Posterior cingulate gyrus (tissue), 11 donors: ENCODE measurements at places on chromosomes 2 and 18.

DNA sequence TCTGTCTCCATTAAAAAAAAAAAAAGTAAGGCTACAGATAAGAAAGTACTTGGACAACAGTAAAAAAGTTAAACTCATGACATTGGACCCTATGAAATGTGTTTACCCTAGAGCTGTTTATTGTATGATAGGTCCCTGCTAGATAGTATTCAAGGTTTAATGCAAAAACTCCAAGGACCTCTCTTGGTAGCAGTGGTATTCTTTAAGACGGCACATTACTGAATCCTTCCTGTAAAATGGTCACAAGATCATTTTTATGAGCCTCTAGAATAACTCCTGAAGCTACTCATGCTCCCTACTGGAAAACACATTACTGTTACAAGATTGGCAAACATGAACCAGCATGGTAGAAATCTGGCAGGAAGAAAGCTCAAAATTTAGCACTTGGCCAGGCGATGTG is 38.8 kb downstream of the GALM start:
- no peak for DNase-seq

- DNase-seq = no peak
These were observed 332.6 kb downstream of the KIAA1328 start for GRCh38 chr18:37161491-37161890.

GRCh38 chr2:202848813-202849212 is 22.8 kb downstream of the ICA1L start:
- no peak for DNase-seq

DNA sequence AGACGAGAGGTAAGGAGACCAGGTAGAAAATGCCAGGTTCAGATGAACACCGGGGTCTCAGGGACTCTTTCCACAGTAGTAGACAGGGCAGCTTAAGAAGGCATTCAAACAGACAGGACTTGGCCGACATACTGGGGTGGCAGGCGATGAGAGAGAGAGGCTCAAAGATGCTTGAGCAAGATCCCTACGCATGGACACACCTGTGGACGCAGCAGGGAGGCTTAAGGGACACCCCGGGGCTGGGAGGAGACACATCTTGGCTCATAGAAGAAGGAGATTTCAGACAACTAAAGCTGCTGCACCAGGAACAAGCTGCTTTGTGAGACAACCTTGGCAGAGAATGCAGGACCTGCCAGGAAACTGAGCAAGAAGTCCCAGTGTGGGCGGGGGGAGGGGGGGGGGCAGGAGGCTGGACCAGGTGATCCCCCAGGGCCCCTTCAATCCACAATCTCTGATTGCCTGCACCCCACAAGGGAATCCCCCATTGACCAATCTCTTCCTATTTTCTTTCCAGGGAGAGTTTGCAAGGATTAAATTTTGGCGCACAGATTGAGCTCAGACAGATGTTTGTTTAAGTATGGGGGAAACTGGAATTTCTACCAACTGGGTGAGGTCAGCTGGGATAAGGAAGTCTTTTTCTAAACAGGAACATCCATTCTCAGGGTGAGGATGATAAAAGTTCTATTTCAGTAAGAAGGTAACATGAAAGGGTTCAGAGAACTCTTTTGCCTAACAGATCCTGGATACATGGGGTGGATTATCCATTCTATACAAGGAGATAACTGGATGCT is 400.7 kb downstream of the NBAS start:
- DNase-seq = no peak

DNA sequence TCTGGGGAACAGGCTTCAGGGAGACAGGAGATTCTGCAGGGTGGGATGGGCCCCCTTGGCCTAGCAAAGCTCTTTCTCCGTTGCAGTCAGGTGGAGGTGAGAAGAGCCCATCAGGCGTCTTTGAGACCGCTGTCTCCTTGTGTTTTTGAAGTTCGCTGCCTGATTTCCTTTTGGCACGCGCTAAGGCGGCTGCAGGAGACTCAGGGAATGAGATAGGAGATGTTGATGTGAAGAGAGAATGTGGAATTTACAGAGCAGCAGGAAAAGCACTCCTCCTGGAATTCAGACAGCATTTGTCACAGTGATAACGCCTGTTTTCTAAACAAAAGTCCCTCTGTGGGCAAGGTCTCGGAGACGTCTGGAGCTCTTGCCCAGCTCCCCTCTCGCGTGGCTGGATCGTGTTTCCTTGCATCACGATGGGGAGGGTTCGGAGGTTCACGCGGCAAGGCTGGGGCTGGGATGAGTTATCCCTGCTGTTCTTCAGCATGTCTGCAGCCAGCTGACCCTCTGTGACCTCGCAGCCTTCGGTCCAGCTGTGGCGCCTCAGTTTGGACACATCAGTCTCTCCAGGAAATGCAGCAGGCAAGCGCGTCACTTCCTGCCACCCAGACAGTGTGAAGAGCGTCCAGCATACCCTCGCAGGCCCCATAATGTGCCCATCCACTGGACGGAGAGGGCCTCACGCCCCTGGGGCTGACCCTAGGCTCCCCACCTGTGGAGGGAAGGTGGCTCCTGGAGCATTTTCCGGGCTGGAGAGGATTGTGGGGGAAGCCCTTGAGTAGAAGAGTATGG is 30.2 kb downstream of the GLI2 start:
- no peak for DNase-seq

DNA sequence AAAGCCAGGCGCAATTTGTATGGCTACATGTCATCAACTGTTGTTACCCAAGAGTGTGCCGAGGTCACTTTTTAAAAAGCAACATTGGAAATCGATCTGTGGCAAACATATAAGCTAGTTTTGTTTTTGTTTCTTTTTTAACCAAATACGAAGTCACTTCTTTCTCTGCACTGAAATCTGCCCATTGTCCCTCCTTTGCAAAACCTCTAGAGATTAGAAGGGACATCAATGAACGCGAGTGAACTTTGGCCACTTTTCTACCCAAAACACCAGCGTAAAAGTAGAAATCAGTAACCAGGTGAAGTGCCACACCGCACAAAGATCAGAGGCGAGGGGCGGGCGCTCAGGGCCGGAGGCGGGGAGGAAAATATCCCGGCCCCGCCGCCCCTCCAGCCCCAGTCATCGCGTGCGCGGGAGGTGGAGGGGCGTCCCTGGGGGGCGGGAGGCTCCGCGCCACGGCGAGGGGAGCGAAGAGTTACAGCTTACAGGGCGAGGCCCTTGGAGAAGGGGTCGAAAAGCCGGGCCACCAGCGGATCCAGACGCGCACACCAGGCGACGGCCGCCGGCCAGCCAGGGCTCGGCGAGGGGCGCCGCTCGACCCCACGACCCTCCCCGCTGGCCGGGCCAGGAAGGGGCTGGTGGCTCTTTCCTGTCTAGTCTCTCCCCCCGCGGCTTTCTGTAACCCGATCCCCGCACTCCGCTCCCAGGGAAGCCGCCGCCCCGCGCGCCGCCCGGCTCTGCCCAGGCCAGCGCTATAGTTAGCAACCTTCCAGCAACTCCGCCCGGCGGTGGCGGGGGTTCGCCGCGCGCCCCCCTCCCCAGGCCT is 993 bp downstream of the RBMS1 start:
- DNase-seq = no peak

- no peak for DNase-seq
These were observed 535.1 kb downstream of the RNF144A start for GRCh38 chr2:7452110-7452876.

DNA sequence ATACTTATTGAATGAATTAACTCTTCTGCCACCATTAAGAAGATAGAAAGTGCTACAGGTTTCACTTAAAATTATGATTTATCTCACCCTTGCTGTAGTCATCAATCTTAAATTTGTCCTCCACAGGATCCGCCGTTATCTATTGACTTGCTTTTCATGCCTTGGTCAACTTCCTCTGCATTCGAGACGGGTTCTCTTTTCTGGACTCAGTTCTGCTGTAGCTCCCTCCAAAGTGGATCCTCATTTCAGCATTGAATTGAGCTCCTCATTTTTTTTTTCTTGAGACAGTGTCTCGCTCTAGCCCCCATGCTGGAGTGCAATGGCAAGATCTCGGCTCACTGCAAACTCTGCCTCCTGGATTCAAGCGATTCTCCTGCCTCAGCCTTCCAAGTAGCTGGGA is 27.6 kb downstream of the INPP5D start:
- no peak for DNase-seq

GRCh38 chr2:137566387-137566786 is 397.9 kb upstream of the HNMT start:
- no peak for DNase-seq

GRCh38 chr2:23487735-23488492 is 102.9 kb downstream of the KLHL29 start:
- no peak for DNase-seq

DNA sequence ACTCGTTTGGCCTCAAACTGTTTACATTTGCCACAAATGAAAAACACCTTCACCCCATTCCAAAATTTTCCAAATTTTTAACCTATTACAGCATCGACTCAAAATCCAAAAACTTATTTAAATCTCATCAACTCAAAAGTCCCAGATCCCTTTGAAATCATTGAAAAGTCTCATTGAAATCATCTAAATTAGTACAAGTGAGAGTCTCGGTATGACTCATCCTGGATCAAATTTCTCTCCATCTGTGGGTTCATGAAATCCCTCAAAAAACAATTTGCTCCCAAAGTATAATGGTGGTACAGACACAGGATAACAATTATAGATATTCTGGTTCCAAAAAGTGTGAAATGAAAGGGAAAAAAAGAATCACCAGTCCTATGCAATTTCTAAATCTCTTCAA is 65.1 kb downstream of the LRP1B start:
- DNase-seq = no peak

DNA sequence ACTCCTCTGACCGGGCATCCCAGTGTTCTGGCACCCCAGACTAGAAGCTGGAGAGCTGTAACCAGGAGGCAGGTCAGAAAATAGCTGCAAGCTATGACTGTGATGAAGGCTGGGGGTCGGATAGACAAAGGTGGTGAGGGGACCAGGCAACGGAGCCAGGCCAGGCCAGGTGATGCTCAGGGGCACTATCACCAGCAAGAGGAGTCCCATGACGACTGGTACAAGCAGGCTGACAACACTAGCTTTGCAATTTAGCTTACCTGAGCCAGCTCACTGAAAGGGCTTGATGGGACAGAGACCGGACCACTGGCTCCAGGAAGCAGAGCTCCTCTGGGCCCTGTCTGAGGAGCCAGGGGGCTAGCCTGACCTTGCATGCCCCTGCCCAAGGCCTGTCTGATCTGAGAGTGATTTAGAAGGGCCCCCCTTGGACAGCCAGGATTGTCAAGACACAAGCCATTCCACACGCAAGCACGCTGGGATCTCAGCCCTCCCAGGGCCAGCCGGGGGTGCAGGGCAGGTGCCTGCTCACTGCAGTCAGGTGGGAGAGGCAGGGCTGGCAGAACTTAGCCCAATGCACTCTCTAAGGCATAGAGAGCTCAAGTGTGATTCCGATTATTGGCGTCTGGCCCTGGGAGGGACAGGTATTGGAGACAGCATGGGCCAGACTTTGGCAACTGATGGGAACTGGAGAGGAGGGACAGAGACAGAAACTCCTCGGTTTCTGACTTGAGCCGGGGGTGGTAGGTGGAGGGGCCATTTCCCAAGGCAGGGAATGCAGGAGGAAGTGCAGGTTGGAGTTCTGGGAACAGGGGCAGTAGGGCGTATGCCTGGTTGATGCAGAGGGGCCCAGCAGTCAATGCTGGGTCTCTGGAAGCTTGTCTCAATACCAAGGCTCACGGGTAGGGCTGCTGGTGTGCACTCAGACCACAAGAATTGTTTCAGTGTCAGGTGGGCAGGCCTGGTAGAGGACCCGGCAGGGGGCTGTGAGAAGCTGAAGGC is 47.7 kb downstream of the MYO7B start:
- DNase-seq = no peak

DNA sequence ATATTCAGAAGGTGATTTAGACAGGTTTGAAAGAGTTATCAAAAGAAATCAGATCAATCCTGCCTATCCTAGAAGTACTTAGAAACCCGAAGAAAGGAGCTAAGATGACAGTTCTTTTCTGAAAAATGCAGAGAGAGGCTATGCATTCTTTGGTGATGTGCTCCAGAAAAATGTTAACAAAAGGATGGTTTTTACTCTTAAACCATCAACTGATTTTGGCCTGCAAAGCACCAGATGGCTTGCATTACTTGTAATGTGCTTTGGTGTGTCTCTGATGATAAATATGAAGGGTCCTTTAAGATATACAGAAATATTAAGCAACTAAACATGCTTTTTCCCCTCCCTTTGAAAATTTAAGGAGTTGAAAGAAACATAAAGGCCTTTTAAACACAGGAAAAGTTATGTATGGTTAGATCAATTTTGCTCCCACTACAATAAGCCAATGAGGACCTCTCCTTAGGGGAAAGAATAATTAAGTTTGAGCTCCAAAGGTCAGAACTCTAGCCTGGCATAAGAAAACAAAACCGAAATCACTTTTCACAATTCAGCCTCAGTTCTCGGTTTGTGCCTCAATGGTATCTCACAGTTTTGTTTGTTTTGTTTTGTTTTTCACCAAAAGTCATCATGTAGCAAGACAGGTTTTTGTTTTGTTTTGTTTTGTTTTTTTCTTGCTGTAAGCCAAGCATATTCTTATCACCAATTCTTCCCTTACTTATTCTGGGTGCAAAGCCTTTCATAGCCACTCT is 302.4 kb upstream of the NT5C1B start:
- DNase-seq = no peak

DNA sequence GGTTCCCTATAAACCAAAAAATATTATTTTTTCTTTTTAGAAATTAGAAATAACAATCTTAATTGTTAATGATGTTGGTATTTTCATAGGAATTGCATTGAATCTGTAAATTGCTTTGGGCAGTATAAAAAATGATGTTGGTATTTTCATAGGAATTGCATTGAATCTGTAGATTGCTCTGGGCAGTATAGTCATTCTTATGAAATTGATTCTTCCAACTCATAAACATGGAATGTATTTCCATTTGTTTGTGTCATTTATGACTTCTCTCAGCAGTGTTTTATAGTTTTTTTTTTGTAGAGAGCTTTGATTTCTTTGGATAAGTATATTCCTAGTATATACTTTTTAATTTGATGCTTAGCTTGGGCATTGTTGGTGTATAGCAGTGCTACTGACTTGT is 82.0 kb upstream of the NT5C1B start:
- DNase-seq = no peak

DNA sequence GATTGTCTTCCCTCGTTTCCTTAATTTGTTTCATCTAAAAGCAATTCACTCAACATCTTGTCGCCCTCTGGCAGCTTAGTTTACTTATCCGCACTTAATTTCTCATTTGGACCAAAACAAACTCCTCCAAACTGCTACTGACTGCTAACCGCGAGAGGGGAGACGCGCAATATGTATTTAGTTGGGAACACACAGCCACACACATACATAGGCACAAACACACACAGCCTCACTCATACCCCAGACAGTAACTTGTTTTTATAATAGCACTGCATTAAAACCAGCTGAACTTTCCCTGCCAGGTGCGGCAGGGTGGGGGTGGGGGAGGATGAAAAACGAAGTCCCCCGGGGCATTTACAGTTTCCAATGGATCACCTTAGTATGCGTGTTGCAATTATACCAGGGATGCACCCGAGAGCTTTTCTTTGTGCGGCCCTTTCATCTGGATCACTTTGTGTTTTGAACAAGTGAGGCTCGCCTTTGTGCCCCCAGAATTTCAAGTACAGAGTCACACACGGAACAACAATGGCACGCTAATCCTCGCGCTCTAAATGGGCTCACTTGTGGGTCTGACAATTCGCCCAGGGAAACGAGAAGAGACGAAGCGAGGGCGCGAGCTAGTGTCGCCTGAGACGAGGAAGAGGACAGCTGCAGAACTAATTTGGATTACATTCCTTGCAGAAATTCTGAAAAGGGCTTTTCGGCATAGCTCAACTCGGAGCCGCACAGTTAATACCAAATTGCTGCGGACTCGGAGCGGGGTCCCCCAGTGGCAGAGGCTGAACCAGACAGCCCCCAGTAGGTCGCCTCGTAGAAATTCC is 2.4 kb downstream of the ERBB4 start:
- peak; percentile 86 for DNase-seq

- no peak for DNase-seq
These were observed 6.0 kb downstream of the TXNL1 start for GRCh38 chr18:56632070-56633022.

- DNase-seq = no peak
These were observed 72.1 kb upstream of the ZFP36L2 start for GRCh38 chr2:43298500-43298899.
